ENCODE measurements at places on chromosomes 5 and 9. TPM values are rescaled to one million over a fixed set of nuclear protein-coding genes. Genes with fewer than 3 reads are reported as not detected.
A peak's percentile ranks its signal among the peaks of the same experiment; 100 is the strongest.

GRCh38 chr5:14327624-14328023 lies 184.5 kb downstream of the TRIO start:
- H3K4me1 ChIP-seq = peaks cover 63% of the 10 kb centered on the region
- peak overlapping the region; percentile 63 for H3K27ac ChIP-seq
- H3K36me3 ChIP-seq = peaks cover 11% of the 10 kb centered on the region

- H3K4me3 ChIP-seq = no peak overlapping the region
- no peaks in the 10 kb centered on the region for H3K36me3 ChIP-seq
- H3K27me3 ChIP-seq = no peaks in the 10 kb centered on the region
- peak overlapping the region; percentile 8 for H3K27ac ChIP-seq
- DNase-seq = no peak
Observed at GRCh38 chr9:93464395-93464794, 11.0 kb upstream of the FAM120AOS start.

DNA sequence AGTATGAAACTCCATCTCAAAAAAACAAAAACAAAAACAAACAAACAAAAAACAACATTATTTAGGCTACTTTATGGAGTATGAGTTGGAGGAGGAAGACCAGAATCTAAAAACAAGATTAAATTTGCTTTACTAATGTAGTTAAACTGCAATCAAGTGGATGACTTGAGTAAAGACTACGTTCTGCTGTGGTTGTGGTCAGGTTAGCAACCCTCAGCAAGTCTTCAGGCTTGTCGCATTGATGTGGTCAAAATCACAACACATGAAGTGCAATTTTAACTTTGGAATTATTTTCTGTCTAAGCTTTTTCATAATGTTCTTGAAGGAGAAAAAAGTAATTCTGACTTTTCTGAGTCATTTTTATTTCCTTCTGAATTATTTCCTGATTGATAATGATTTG lies 43.1 kb downstream of the PDE6A start:
- peaks cover 4% of the 10 kb centered on the region for H3K4me1 ChIP-seq
- H3K4me3 ChIP-seq = no peak overlapping the region
- H3K27ac ChIP-seq = no peak overlapping the region
- no peaks in the 10 kb centered on the region for H3K27me3 ChIP-seq
- no peaks in the 10 kb centered on the region for H3K36me3 ChIP-seq
- DNase-seq = no peak

Gene CDH10
- not detected for total RNA-seq

GRCh38 chr5:103280967-103281366 lies 22.4 kb downstream of the MACIR start:
- no peak overlapping the region for H3K27ac ChIP-seq
- no peaks in the 10 kb centered on the region for H3K4me1 ChIP-seq

Gene MSMP
- total RNA-seq = not detected

GRCh38 chr9:117434566-117434965 lies 19.7 kb upstream of the ASTN2 start:
- no peak overlapping the region for H3K27ac ChIP-seq
- H3K36me3 ChIP-seq = no peaks in the 10 kb centered on the region
- H3K27me3 ChIP-seq = no peaks in the 10 kb centered on the region

Gene AJM1
- total RNA-seq = 7.5 TPM

Gene HMCN2
- 0.36 TPM for total RNA-seq

Gene GRM6
- not detected for total RNA-seq

DNA sequence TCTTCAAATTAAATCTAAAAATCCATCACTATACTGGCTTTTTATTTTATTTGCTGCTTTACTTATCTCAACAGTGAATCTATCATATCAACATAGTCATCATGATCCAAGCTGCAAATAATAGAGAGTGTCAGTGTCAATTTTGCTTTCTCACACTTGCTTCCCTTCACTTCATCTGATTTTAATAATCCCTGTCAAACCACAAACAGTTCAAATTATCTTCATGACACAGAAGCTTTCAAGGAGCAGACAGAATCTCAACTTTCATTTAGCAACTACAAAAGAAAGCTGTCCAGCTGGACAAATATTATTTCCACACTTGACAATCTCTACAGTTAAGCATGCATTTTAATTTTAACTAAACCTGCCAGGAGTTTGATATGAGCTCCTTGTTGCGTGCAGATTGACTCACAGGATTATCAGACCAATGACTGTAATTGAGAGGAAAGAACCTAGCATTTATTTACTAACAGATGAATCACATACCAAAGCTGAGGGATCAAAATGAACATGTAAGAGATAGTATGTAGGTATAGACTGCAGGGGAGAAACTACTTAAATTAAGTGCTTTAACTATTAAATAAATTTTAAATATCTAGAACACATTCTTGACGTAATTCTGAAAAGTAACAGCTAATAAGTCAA lies 56.0 kb downstream of the KIAA0825 start:
- no peaks in the 10 kb centered on the region for H3K27me3 ChIP-seq
- no peaks in the 10 kb centered on the region for H3K36me3 ChIP-seq
- H3K4me3 ChIP-seq = no peak overlapping the region
- no peak for DNase-seq
- no peak overlapping the region for H3K27ac ChIP-seq
- no peaks in the 10 kb centered on the region for H3K4me1 ChIP-seq

DNA sequence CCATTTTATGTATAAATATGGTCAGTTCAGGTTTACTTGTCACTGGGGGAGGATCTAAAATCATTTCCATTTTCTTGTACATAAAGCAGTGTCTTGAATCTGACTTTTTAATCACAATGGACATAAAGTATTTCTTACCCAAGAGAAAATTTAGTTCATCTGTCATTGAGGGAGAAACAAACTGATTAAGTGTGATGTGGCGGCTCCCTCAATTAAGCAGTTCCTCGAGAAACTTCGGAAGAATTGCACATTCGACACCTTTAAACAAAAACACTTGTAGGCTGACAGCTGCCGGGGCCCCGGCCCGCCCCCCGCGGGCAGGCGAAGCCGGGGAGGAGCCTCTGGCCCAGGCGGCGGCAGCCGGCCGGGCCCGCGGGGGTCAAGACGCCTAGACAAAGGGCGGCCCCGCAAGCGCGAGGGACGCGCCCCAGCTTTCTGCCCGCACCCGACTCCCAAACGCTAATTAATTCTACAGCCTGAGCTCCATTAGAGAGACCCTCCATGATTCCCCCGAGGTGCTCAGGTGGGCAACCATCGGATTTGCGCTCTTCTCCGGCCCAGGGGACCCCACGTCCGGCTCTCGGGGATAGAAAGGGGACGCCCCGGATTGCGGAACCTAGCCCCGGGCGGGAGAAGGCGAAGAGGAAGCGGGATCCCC lies 750 bp downstream of the TRIM36 start:
- H3K27ac ChIP-seq = no peak overlapping the region
- no peaks in the 10 kb centered on the region for H3K36me3 ChIP-seq
- H3K27me3 ChIP-seq = peaks cover 17% of the 10 kb centered on the region
- H3K4me3 ChIP-seq = peak overlapping the region; percentile 84

Gene GRAMD2B
- 72.4 TPM for total RNA-seq

DNA sequence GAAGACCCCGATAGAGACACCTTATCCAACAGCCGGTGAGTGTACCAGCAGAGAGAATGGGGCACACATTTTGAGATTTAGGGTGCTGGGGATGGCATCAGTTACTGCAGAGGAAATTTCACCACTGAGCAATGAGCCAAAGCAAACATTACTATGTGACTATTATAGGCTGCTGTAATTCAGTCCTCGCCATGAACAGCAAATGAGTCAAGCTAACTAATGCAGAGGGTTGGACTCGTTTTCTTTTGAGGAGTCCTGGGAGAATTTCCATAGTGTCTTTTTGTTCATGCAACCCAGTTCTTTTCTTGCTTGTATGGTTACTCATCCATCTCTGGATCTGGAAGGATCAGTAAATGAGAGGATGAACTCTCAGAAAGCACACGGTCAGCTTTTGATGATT lies 323.8 kb downstream of the PSAT1 start:
- H3K27ac ChIP-seq = peak overlapping the region; percentile 89
- peaks cover 16% of the 10 kb centered on the region for H3K4me1 ChIP-seq
- H3K36me3 ChIP-seq = no peaks in the 10 kb centered on the region
- no peak for DNase-seq
- no peaks in the 10 kb centered on the region for H3K27me3 ChIP-seq
- H3K4me3 ChIP-seq = no peak overlapping the region

DNA sequence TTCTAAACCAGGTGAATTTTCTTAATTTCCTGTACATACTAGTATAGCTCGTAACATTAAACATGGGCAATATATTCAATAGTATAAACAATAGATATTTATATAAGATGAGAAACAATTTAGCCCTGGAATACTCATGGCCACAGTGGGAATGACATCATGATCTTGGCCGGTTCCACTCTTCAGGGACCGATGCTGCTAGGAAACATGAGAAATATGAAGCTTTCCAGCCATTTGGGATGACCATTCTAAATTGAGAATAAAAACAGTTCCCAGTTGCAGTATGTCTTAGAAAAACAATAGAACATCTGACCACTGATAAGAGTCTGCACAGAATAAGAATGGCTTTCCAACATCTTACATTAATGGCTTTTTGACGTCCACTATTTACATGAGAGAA lies 33.3 kb upstream of the SLCO6A1 start:
- H3K4me1 ChIP-seq = peaks cover 29% of the 10 kb centered on the region
- no peak for DNase-seq
- H3K27me3 ChIP-seq = no peaks in the 10 kb centered on the region
- no peaks in the 10 kb centered on the region for H3K36me3 ChIP-seq

- DNase-seq = no peak
- peak overlapping the region; percentile 63 for H3K27ac ChIP-seq
- no peaks in the 10 kb centered on the region for H3K27me3 ChIP-seq
- H3K36me3 ChIP-seq = peaks cover 54% of the 10 kb centered on the region
- no peak overlapping the region for H3K4me3 ChIP-seq
- peaks cover 15% of the 10 kb centered on the region for H3K4me1 ChIP-seq
Observed at GRCh38 chr9:98010445-98010844, 27.3 kb downstream of the ANP32B start.

- no peaks in the 10 kb centered on the region for H3K27me3 ChIP-seq
- H3K4me1 ChIP-seq = no peaks in the 10 kb centered on the region
- H3K36me3 ChIP-seq = no peaks in the 10 kb centered on the region
- DNase-seq = no peak
Observed at GRCh38 chr9:3807601-3808000, 281.8 kb upstream of the RFX3 start.

Gene CNTFR
- total RNA-seq = not detected

- DNase-seq = no peak
- H3K27ac ChIP-seq = no peak overlapping the region
- no peaks in the 10 kb centered on the region for H3K36me3 ChIP-seq
- no peak overlapping the region for H3K4me3 ChIP-seq
Observed at GRCh38 chr9:69627281-69627680, 44.9 kb downstream of the APBA1 start.

- H3K27me3 ChIP-seq = no peaks in the 10 kb centered on the region
- peaks cover 48% of the 10 kb centered on the region for H3K36me3 ChIP-seq
- no peak overlapping the region for H3K27ac ChIP-seq
- H3K4me1 ChIP-seq = peaks cover 8% of the 10 kb centered on the region
Observed at GRCh38 chr9:111572950-111573604, 26.4 kb downstream of the PTGR1 start.

DNA sequence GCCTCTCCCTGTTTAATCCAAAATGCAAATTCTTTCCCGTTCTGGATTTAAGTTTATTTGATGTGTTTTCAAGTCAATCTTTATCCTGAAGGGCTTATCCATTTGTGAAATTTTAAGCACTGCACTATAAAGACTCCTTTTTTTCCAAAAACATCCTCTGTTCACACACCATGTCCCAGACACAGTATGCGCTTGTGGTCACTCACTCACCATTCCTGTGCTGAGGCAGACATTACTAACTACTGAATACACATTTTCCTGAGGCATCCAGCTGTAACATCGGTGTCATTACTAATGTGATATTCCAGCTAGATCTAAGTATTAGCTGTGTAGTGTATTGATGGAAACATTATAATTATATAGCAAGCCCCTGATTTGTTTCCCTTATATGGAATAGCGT lies 298.4 kb downstream of the KCTD16 start:
- no peak for DNase-seq
- no peak overlapping the region for H3K27ac ChIP-seq
- H3K4me1 ChIP-seq = peaks cover 5% of the 10 kb centered on the region
- no peaks in the 10 kb centered on the region for H3K36me3 ChIP-seq

GRCh38 chr9:69272212-69272611 lies 52.8 kb upstream of the ENTREP1 start:
- H3K27me3 ChIP-seq = peaks cover 13% of the 10 kb centered on the region
- no peak overlapping the region for H3K27ac ChIP-seq
- peaks cover 2% of the 10 kb centered on the region for H3K36me3 ChIP-seq
- DNase-seq = no peak

Gene RMI1
- 7.7 TPM for total RNA-seq

Gene PLEKHG4B
- 1.4 TPM for total RNA-seq

GRCh38 chr9:120376101-120376500 lies 203.9 kb downstream of the CDK5RAP2 start:
- H3K36me3 ChIP-seq = peaks cover 6% of the 10 kb centered on the region
- H3K4me1 ChIP-seq = no peaks in the 10 kb centered on the region
- H3K27ac ChIP-seq = no peak overlapping the region
- H3K27me3 ChIP-seq = no peaks in the 10 kb centered on the region
- no peak for DNase-seq
- H3K4me3 ChIP-seq = no peak overlapping the region

Gene TRPM6
- 0.02 TPM for total RNA-seq

Gene ACTBL2
- total RNA-seq = 0.10 TPM

GRCh38 chr5:96659170-96659569 lies 3.0 kb upstream of the CAST start:
- DNase-seq = no peak
- H3K27ac ChIP-seq = no peak overlapping the region
- no peak overlapping the region for H3K4me3 ChIP-seq
- H3K4me1 ChIP-seq = peaks cover 51% of the 10 kb centered on the region

Gene BNC2
- total RNA-seq = 17.8 TPM

DNA sequence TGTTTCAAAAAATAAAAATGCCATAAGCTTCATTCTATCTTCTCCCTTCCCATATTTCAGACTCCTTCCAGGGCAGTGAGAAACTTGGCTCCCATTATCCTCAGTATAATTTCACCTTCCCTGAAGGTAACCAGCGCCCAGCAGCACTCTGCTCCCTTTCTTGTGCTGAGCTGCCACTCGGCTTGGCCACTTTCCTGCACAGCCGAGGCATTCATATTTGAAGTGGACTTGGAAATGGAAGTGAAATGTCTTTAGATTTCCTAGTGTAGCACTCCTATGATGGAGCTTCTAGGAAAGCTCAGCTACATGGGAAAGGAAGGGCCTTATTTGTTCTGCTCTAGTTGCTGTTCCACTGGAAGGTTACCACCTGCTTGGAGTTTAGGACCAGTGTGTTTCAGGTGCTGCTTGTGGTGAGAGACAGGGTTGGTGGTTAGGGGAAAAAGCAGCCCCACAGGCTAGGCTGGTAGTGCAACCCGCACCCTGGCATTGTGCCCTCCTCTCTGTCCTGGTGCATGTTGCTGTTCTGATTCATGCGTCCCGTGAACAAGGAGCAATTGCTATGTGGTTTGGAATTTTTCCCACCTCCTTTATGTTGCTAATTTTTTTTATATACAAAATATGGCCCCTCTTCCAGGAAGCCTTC lies 53.8 kb downstream of the RAD23B start:
- DNase-seq = no peak
- H3K4me3 ChIP-seq = no peak overlapping the region
- H3K27me3 ChIP-seq = no peaks in the 10 kb centered on the region
- H3K36me3 ChIP-seq = peaks cover 43% of the 10 kb centered on the region

Gene TRAF1
- total RNA-seq = 11.3 TPM

DNA sequence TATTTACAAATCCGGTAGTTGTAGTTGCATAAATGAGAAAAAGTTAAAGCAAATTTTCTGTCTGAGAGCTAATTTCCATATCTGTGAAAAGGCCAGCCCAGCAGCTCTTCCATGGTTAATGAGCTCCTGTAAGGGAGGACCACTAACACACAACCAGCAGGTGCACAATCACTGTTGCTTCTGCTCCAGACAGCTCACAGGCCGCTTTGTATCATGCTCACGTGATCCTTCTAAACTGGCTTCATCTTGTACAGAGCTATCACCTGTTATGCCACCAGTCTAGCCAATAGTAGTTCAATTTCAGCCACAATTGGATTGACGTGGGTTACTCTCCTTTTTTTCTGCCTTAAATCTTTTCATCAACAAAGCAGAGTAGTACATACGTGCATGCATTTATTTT lies 38.3 kb upstream of the FBXL17 start:
- no peak for DNase-seq
- no peak overlapping the region for H3K27ac ChIP-seq
- peaks cover 3% of the 10 kb centered on the region for H3K4me1 ChIP-seq
- no peak overlapping the region for H3K4me3 ChIP-seq

Measured in chondrocyte (in vitro differentiated cells).